Adrenal gland (tissue), 19 donors: ENCODE measurements at places on chromosomes 16 and 17. TPM values are rescaled to one million over a fixed set of nuclear protein-coding genes. Genes with fewer than 3 reads are reported as not detected.
A peak's percentile ranks its signal among the peaks of the same experiment; 100 is the strongest.

DNA sequence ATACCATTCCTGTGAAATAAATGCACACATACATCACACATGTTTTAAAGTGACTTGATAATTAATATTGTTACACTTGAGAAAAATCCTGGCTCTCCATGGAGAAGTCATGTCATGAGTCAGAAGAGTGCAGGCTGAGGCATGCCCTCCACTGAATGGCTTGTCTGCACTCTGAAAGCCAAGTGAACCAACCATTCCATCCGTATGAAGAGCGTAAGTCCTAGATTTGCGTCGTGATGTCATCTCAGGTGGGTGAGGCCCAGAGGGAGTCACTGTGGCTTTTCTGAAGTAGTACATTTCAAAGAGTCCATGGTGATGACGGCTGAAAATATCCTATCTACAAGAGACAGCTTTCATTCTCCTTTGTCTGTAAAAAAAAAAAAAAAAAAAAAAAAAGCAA lies 83.5 kb upstream of the IRX5 start:
- no peak for DNase-seq
- no peaks in the 10 kb centered on the region for H3K36me3 ChIP-seq
- no peaks in the 10 kb centered on the region for H3K27me3 ChIP-seq
- no peak overlapping the region for H3K4me3 ChIP-seq
- H3K27ac ChIP-seq: no peak overlapping the region

GRCh38 chr17:77836557-77837041 lies 121.9 kb upstream of the TNRC6C start:
- no peak overlapping the region for H3K27ac ChIP-seq
- no peaks in the 10 kb centered on the region for H3K27me3 ChIP-seq
- no peaks in the 10 kb centered on the region for H3K36me3 ChIP-seq
- H3K4me1 ChIP-seq: peaks cover 8% of the 10 kb centered on the region
- H3K4me3 ChIP-seq: no peak overlapping the region
- no peak for DNase-seq

- H3K4me3 ChIP-seq: no peak overlapping the region
- H3K27ac ChIP-seq: peak overlapping the region; percentile 77
- peaks cover 24% of the 10 kb centered on the region for H3K4me1 ChIP-seq
- H3K36me3 ChIP-seq: no peaks in the 10 kb centered on the region
- H3K27me3 ChIP-seq: no peaks in the 10 kb centered on the region
Observed at GRCh38 chr17:74296548-74296936, 22.5 kb downstream of the DNAI2 start.

DNA sequence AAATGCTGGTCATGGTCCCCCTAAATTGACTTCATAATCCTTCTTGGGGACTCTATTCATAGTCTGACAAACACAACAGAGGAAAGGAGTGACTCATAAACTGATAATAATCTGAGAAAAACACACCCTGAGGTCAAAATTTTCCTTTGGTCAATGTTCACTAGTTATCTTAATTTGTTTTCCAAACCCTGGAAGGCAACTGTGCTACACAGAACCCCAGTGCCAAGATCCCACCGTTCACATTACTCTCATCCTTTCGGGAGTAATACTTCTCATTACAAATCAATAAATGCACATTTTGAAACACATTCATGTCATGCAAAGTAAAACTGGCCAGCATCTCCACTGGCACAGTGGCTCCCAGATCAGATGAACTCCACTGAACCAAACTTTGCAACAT lies 23.2 kb downstream of the COIL start:
- H3K36me3 ChIP-seq: no peaks in the 10 kb centered on the region
- H3K27ac ChIP-seq: peak overlapping the region; percentile 3
- peaks cover 8% of the 10 kb centered on the region for H3K4me1 ChIP-seq
- H3K27me3 ChIP-seq: no peaks in the 10 kb centered on the region
- DNase-seq: no peak

DNA sequence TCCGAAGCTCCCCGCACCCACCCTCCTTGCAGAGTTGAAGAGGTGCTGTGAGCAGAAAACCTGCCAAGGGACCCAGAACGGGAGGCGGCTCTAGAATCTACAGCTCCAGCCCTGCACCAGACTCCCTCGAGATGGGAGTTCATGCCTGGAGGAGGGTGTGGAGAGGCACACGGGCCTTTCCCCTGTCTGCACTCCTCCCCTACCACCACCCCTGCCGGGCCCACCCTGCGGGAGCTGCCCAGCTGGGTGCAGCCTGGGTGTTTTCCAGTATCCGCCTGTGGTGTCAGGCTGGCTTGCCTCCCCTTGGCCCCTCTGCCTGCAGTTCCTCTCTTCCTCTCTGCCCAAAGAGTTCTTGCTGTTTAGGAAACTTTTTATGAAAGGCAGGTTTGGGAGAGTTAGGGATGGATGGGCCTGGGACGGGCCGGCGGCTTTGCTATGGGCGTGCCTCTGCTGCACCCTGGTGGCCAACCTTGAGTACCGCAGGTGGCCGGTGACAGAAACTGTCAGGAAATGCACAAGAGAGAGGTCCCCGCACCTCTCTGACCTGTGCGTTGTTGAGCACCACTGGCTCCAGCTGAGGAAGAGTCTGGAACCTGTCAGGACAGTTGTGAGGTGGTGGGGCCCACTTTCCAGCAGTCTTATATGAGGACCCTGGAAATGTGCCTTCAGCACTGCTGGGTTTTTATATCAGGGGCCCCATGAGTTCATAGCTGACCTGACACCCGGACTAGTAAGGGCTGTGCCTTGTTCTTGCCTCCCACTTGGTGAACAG lies 354.1 kb downstream of the SEC14L1 start:
- H3K27me3 ChIP-seq: no peaks in the 10 kb centered on the region
- no peak overlapping the region for H3K4me3 ChIP-seq
- no peak overlapping the region for H3K27ac ChIP-seq
- H3K4me1 ChIP-seq: no peaks in the 10 kb centered on the region

DNA sequence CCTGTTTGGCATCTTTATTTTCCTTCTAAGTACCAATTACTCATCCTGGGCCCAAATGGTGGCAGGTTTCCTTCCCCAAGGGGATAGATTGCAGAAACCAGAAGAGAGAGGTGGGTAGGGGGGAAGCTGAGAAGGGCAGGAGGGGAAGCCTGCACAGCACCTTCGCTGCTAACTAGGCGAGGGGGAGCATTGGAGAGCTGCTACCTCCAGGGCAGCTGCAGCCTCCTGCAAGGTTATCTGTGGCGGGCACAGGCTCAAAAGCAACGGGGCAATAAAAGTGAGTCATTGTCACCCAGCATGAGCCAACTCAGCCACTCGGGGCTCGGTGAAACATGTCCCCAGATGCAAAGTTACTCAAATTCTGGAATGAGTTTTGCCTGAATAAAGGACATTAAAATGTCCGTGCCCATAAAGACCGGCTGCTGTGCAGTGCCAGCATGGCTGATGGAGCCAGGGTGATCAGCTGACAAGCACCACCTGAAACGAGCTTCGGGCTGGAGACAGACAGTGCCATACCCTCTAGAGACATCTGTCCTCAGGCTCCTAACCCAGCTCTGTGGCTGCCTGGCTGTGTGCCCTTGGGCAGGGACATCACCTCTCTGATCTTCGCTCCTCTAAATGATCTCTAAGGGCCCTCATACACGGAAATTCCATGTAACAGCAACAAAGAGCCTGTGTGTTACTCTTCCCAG lies 68.1 kb upstream of the GRIN2A start:
- DNase-seq: peak; percentile 67
- no peaks in the 10 kb centered on the region for H3K36me3 ChIP-seq
- H3K4me1 ChIP-seq: no peaks in the 10 kb centered on the region
- no peaks in the 10 kb centered on the region for H3K27me3 ChIP-seq
- no peak overlapping the region for H3K4me3 ChIP-seq

DNA sequence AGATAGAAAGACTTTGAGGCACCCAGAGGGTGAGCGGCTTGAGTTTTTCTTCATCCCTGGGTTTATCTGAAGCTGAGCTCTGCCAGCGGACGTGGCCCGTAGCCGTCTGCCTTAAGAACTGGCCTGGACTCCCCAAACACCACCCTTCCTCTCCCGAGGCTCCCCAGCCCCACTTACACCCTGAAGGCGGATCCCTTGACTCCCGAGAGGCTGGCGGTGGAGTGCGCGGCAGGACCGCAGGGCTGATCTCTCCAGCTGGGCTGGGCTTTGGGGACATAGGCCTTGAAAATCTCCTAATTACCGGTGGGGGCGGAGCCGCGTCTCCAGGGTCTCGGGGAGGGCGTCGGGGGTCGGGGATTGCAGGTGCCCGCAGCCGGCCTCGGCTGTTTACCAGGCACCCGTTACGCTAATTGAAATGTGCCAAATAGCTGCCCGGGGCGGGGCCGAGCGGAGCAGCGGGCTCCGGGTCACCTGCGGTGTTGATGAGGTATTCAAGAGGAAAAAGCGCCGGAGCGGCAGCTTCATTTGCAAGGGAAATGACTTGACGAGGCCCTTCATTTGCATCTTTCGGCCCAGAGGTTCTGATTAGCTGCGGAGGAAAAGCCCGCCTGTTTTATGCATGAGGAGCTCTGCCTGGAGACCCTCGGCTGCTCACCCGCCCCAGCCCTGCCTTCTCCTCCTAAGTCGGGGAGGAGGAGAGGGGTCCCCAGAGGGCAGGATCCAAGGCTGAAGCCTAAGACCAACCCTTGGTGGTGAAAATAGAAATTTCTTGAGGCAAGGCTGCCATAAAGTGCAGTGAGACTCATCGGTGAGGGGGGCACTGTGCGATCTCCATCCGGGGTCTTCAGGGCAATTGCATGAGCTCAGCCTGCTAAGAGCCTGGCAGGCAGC lies 100.7 kb downstream of the MGAT5B start:
- H3K27ac ChIP-seq: no peak overlapping the region
- H3K4me1 ChIP-seq: no peaks in the 10 kb centered on the region
- H3K4me3 ChIP-seq: no peak overlapping the region

KIFC3 gene
- 50.6 TPM for total RNA-seq

TBC1D3B gene
- 6.9 TPM for total RNA-seq

CA5A gene
- total RNA-seq: not detected
